Left ventricle myocardium superior (tissue), 1 donor: ENCODE measurements at places on chromosomes 16 and 17.

- no peak for DNase-seq
Observed at GRCh38 chr16:79175286-79176057, 425.1 kb downstream of the MAF start.

DNA sequence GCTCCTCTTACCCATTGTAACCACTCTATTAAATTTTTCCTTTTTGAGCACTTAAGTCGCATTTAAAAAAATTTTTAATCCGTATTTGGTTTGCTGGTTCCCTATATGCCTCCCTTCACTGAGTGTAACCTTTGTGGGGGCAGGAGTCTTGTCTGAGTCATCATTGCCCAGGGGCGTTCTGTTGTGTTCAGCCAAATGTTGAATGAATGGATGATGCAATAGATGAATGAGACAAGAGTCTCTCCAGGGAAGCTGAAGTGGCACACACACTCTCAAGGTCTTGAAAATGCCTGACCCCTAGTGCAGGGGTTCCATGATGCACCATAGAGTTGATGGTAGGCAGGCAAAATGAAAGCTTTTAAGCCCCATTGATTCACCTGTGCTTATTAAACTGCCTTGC is 123.0 kb upstream of the RBFOX1 start:
- DNase-seq = no peak

DNA sequence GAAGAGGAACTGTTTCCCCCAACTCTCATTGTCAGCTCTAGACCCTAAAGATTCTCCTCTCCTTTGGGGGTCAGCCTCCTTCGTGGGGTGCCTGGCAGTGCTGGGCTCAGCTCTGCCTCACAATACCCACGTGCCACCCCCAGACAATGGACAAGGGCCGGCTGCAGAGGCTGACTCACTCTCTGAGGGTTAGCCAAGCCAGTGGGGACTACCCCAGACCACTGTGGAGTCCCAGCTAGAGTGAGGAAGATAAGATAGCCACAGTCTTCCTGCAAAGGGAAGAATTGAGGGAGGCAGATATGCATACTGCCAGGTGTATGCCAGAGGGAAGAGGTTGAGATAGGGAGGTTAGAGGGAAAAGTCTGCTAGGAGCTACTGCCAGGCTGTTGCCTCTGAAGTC is 13.5 kb upstream of the MTMR4 start:
- no peak for DNase-seq

GRCh38 chr17:60792250-60792898 is 114.7 kb downstream of the BCAS3 start:
- DNase-seq = peak; percentile 31

GRCh38 chr17:50080827-50081226 is 14.3 kb upstream of the PDK2 start:
- DNase-seq = peak; percentile 80

DNA sequence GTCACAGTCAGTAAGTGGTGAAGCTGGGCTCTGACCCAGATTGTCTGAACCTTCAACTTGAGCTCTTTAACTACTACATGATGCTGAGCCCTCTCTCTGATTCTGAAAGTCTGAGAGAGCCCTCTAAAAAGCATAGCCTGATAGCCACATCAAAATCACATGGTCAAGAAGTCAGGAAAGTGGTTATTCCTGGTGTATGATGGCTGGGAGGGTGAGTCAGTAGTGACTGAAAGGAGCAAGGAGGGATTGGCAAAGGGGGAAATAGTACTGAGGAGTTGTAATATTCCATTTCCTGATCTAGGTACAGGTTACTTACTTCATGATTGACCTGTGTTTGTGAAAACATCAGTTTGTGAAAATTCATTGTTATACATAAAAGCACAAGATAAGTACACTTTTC is 89.1 kb downstream of the SSH2 start:
- DNase-seq = no peak

GRCh38 chr16:78290395-78290794 is 190.9 kb downstream of the WWOX start:
- DNase-seq = no peak

DNA sequence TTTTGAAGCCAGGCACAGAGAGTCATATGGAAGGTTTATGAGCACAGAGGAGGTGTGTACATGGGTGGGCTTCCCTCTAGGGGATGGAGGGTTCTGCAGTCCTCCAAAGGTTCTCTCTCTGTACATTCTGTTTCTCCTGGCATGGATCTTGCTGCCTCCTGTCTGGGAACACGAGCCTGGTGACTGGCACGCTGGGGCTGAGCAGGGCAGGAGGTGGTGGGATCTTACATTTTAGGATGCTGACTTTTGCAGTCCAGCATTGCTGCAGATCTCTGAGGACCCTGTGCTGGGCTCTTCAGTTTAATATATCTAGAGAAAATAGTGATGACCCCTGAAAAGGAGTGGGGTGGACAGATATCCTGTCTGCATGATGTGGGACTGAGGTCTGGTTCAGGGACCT is 23.0 kb downstream of the FOXL1 start:
- DNase-seq = no peak

- DNase-seq = no peak
Observed at GRCh38 chr16:73405851-73406250, 357.9 kb upstream of the ZFHX3 start.

DNA sequence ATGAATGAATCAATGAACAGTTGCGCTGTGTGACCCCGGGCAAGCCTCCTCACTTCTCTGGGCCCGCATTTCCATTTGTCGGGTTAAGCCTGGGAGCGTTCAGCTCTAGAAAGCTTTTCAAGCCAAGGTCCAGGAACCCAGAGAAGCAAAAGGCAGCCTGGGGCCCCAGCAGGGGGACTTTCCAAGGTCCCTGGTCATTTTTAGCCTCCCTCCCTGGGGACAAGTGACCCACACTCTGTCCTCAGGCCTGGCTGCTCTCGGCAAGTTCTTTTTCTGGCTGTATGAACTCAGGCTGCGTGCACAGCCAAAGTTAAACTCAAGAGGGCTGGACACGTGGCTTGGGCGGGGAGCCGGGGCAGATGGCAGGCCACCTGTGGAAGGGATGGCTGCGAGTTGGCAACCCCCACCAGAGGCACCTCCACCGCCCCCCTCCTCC is 41.4 kb upstream of the CIBAR2 start:
- DNase-seq = peak; percentile 85

GRCh38 chr16:81497690-81498089 is 53.1 kb downstream of the CMIP start:
- peak; percentile 52 for DNase-seq

GRCh38 chr16:51151961-51152663 is 1.0 kb upstream of the SALL1 start:
- DNase-seq = peak; percentile 54

GRCh38 chr17:31688701-31689100 is 170.3 kb downstream of the COPRS start:
- DNase-seq = no peak

GRCh38 chr16:76276745-76277438 is at the start of gene CNTNAP4:
CNTNAP4 (plus strand) TSS chr16:76277401; CDS start chr16:76277663, 262 bp downstream.
- DNase-seq = peak; percentile 49

- DNase-seq = peak; percentile 60
Observed at GRCh38 chr17:63840591-63841349, 1.7 kb downstream of the SMARCD2 start.

DNA sequence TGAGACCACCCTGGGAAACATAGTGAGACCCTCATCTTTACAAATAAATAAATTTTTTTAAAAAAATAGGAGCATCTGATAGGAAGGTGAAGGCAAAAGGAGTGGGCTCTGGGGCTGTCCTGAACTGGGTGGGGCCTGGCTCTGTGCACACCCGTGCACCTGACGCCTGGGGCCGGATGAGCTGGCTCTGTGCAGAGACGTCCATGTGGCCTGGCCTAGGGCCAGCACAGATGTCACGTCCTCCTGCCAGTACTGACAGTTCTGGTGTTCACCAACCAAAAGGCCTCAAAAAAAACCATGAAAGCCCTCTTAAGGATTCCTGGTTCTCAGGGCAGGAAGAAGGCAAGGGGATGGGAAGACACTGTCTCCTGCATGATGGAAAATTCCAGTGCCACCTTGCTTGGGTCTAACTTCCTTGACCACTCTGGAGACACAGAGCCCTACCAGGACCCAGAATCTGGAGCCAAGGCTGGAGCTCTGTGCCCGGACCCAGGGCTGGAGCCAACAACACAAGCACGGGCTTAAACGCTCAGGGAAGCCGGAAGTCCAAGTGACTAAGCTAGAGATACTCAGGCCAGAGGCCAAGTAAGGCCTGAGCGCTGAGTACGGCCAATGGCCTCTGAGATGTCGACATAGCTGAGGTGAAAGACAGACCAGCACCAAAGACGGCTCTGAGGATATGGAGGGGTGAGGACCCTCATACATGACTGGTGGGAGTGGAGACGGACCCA is 32.9 kb downstream of the COPRS start:
- peak; percentile 48 for DNase-seq

- DNase-seq = peak; percentile 59
Observed at GRCh38 chr17:64411999-64412771, 21.5 kb upstream of the PECAM1 start.

DNA sequence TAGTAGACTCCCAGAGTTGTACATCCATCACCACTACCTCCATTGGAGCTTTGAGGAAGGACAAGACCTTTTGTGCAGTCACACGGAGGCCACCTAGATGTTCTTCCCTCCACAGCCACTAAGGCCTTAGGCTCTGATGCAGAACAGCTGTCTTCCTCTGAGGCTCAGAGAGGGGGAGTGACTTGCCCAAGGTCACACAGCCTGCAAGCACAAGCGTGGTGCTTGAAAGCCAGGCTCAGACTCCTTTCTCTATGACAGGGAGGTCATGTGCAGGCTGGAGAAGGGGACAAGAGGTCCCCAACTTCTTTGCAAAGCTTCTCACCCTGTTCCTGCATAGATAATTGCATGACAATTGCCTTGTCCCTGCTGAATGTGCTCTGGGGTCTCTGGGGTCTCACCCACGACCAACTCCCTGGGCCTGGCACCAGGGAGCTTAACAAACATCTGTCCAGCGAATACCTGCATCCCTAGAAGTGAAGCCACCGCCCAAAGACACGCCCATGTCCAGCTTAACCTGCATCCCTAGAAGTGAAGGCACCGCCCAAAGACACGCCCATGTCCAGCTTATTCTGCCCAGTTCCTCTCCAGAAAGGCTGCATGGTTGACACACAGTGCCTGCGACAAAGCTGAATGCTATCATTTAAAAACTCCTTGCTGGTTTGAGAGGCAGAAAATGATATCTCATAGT is 12.7 kb downstream of the SCGB1C2 start:
- DNase-seq = peak; percentile 12

GRCh38 chr17:45648642-45649041 is 135.5 kb upstream of the CRHR1 start:
- DNase-seq = no peak

DNA sequence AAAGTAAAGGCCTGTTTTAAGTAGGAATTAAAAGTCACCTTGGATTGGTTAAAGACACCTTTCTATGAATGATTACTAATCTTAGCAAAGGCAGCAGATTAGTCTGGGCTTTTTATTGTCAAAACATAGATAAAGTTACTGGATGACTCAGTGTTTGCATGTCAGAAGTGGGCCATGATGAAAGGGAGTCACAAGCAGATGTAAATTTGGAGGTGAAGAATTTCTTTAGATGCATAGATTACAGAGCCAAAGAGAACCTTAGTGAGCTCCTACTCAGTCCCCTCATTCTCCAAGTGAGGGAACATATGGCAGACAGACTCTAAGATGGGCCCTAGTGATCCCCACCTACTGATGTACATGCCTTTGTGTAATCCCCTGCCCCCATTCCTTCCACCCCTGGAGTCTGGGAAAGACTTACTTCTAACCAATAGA is 124.5 kb downstream of the HS3ST3A1 start:
- DNase-seq = no peak

DNA sequence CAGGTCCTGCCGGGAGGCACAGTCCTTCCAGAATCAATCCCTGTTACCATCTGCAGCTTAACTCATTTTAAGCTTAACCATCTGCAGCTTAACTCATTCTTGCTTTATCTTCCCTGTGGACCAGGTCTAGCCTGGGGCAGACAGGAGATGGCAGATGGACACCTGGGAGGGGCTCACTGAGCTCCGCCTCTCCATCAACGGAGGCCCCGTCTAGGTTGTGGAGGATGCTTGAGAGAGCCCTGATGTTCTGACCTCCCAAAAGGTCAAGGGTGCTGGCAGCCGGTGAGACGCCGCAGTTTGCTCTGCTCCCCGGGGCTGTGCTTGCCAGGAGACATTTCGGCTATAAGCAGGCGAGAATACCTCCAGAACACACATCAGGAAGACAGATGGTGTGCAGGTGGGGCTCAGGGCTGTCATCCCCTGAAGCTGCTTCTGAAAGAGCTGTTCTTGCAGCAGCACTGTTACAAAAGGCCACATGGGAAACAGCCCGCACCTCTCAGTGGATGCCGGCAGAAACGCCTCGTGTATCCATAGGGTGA is 41.3 kb downstream of the BAIAP2 start:
- no peak for DNase-seq

DNA sequence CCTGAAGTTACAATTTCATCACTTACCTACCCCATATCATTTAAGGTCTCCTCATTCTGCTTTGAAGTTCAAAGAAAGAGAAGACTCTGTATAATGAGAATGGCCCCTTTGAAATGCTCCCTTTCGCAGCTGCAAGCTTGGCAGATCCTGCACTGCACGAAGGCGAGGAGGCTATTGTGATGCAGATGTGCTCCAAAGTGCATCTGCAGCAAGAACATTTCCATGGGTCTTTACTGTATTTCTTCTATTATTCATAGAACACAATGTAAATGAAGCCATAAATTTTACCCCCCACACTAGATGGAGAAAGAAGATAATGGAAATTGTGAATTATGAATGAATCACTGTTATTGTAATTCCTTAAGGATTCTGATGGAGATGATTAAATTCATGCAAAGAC is 178.7 kb downstream of the CHD9NB start:
- no peak for DNase-seq

DNA sequence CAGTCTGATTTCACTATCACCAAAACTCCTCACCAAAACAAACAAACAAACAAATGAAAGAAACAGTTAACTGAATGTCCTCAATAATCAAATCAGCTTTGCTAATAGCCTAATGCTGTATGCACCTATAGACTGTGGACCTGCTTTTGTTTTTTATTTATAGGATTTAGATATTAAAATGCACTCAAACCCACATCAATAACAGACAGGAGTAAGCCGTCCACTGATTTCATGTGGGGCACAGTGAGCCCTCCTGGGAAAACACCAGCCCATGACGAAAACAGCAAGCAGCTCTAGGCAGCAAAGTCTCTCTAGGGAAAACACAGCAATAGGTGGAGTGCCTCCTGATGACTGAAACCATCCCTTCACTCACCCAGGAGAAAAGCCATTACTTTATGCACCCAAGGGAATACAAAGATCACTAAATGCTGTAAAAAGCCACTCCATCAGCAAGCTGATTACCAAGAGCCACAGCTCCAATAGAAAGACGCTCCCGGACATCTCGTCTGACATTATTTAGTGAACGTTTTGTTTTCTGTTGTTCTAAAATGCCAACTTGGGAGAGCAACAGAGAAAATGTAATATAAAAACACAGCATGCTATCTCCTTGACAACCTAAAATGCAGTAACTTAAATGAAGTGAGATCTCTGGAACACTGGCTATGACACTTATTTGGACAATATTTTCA is 47.8 kb downstream of the ANKFY1 start:
- no peak for DNase-seq

GRCh38 chr17:42463976-42464400 is 5.3 kb downstream of the ATP6V0A1 start:
- DNase-seq = no peak

DNA sequence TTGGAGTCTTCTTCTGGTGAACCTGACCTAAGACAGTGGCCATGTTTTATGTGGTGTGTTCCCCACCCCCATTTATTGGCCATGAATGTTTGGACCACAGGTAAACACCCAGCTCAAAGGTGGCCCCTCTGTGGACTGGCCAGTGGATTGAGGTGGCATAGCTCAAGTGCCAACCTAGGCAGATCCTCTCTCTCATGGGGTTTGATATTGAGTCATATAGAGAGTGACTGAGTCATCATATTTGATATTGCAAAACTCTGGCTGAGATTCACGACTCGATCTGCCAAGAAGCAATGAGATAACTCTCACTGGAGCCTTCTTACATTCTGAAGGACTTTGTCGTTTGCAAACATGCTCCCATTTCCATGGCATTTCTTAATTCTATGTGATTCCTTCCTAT is 10.5 kb upstream of the TEKT3 start:
- no peak for DNase-seq
